ENCODE measurements at places on chromosomes 5 and 9.

- no peak for DNase-seq
These were observed 298.5 kb upstream of the PCSK5 start for GRCh38 chr9:75591972-75592371.

DNA sequence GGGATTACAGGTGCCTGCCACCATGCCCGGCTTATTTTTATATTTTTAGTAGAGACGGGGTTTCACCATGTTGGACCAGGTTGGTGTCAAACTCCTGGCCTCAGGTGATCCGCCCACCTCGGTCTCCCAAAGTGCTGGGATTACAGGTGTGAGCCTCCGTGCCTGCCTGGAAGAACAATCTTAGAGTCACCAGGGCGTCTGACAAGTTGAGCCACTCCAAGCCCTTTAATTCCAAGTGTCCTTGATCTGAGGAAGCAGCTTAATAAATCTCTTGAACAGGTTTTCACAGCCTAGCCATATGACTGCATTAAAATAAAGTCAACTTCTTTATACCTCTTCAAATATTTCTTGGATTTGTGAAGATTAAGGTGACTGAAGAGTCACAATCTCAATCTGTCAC is 31.5 kb downstream of the SLC44A1 start:
- no peak for DNase-seq

DNA sequence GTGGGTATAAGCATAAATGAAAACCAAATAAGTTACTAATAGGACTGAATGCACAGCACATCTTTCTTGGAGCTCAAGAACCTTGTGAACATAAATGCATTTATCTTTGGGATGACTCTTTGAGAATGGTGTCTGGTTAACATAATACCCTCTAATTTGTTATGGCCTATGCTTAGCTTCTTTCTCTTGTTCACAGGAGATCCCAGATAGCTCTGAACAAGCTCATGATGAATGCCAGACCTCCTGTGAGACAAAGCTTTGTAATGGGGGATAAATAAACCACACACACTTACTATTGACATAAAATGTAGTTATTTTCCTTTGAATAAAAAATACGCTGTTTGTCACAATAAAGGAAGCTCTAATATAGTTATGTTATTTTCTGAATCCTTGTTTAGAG is 111.5 kb downstream of the PSAT1 start:
- DNase-seq, result no peak

DNA sequence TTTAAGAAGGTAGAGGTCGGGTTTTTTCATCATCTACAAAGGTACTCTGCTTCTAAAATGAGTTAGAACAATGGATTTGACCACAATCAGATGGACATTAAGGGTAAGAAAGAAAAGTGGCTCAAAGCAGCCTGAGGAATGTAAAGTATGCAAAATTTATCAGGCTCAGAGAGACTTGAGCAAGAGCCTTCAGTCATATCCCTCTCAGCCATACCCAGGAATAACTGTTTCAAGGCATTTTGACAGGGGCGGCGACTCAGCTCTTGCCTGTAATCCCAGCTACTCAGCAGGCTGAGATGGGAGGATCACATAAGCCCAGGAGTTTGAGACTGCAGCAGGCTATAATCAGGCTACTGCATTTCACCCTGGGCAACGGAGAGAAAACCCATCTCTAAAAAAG is 38.8 kb upstream of the ANXA2R start:
- no peak for DNase-seq

- DNase-seq, result no peak
These were observed 481 bp downstream of the MRPL36 start for GRCh38 chr5:1799110-1799601.

- DNase-seq, result no peak
These were observed 48.4 kb downstream of the ZNF608 start for GRCh38 chr5:124697933-124698591.

- no peak for DNase-seq
These were observed 92.1 kb downstream of the HCN1 start for GRCh38 chr5:45604092-45604491.

DNA sequence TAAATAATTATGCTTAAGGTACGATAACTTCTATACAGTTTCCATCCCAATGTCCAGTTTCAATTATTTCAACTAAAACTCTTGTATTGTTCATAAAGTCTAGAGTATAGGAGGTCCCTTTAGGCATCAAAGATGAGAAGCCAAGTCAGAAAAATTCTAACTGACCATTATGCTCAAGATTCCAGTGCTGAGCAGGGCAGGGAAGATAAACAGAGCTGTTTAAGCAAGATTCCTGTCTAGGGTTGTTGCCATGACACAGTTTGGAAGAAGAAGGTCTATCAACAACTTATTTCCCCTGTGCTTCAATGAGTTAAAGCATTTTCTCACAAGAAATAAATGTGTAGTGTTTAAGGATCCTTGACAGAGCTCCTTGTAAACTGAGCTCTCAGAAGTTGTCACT is 48.9 kb upstream of the MTAP start:
- no peak for DNase-seq

- no peak for DNase-seq
These were observed 153.0 kb downstream of the FER start for GRCh38 chr5:108900668-108901067.

GRCh38 chr5:137263371-137264005 is 235.6 kb downstream of the SPOCK1 start:
- no peak for DNase-seq
